ENCODE measurements at places on chromosomes 16 and 17.

GRCh38 chr17:35867574-35867973, 1.1 kb downstream of the HEATR9 start:
- no peak for DNase-seq

DNA sequence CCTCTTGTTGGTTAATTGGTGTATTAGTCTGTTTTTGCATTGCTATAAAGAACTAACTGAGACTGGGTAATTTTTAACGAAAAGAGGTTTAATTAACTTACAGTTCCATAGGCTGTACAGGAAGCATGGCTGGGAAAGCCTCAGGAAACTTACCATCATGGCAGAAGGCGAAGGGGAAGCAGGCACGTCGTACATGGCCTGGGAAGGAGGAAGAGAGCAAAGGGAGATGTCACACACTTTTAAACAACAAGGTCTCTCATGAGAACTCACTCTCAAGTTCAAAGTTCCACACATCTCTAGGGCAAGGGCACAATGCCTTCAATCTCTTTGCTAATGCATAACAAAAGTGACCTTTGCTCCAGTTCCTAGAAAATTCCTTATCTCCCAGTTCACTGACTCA, 125.0 kb upstream of the IRX5 start:
- no peak for DNase-seq

GRCh38 chr17:3935825-3936355, 19.6 kb upstream of the P2RX1 start:
- no peak for DNase-seq

GRCh38 chr17:4040784-4041183, 76.5 kb upstream of the ATP2A3 start:
- DNase-seq, result no peak

GRCh38 chr16:53561101-53561888, 58.3 kb upstream of the AKTIP start:
- peak; percentile 69 for DNase-seq

DNA sequence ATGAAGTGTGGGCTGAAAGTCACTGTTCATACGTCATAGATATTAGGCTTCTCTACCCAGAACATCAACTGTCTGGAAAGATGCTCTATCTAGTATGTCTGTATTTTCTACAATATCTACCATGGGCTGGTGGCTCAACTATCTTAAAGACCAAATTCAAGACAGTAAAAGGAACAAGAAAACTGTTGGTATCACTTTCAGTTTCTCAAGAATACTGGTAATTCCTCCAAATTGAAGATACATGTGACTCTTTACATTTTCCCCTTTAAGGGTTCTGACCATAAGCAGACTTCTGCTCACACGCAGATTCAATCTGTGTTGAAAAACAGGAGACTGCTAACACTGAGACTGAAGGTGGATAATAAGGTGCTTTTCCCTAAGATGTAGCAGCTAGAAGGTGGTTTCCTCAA, 24.2 kb downstream of the XPO6 start:
- DNase-seq, result no peak

DNA sequence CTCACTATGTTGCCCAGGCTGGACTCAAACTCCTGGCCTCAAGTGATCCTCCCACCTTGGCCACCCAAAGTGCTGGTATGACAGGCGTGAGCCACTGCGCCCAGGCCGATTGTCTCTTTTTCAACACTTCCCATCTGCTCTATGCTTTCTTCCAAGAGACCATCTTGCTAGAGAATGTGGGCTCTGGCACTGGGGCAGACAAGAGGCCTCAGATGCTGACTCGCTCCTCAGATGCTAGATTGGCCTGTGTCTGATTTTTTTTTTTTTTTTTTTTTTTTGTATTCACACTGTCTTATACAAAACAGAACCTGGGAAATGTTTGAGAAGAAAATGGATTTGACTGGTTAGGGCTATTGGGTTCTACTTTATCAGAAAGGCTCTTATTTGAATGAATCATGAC, 58.2 kb downstream of the CYB5D2 start:
- no peak for DNase-seq
